ENCODE measurements at places on chromosomes 5 and 9.

DNA sequence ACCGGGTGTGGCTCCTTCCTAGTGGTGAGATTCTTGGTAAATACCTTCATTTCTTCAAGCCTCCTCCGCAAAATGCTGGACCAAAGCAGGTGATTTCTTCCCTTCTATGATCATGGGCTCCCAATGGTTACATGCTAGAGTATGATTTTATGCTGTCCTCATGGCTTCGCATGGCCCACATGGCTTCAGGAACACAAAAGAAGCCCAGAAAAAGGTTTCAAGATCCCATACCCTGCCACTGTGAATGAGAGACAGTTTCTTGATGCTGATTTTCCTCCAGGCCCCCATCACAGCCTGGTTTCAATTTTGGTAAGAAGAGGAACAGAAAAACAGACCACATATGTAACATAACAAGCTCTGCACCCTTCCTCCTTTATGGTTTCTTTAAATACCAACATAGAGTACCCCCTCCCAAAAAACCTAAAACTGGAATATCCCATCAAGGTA, 2.4 kb upstream of the RXFP3 start:
- no peak for DNase-seq

DNA sequence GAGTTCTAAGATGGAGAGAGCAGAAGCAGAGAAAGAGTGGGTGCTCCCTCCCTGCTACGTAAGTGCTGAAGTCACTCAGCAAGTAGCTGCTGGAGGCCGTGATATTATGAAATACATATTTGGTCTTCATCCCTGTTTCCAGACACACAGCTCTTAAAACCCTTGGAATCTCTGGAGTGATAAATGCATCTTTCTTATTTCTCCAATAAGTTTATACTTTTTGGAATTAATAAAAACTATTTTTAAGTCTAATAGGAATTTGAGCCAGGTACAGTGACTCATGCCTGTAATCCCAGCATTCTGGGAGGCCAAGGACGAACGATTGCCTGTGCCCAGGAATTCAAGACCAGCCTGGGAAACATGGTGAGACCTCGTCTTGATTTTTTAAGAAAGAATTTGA, 60.6 kb downstream of the AUH start:
- DNase-seq = no peak

- DNase-seq = no peak
These were observed 9.5 kb downstream of the SH3GL2 start for GRCh38 chr9:17588395-17588794.

GRCh38 chr9:107422189-107423185, 67.1 kb downstream of the KLF4 start:
- peak; percentile 85 for DNase-seq

DNA sequence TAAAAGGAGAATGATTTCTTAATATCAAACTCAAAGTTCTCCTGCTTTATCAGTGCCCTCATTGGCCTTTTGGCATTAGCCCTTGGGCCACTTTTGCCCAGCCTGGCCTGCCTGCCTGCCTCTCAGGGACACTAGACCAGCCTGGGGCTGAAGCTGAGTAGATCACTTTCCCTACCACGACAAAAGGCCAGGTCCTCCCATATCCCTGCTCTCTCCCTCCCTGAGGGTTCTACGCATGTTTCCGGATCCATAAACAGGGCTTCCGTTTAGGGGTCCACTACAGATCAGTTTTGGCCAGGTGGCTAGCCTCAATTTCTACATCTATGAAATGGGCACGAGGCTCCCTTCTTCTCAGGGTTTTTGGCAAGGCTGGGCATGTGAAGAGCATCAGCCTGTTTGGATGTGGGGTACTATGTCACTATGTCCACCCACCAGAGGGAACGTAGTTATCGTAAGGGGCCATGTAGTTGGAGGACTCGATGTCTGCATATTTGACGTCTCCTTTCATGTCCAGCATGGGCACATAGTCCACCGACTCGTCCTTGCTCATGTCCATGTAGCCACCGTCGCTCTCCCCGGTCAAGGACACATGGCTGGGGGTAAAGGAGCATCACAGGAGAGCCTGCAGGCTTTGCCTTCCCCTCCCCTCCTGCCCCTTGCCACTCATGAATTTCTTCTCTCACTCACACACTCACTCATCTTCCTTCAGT, 34.0 kb downstream of the PDGFRB start:
- DNase-seq = no peak

DNA sequence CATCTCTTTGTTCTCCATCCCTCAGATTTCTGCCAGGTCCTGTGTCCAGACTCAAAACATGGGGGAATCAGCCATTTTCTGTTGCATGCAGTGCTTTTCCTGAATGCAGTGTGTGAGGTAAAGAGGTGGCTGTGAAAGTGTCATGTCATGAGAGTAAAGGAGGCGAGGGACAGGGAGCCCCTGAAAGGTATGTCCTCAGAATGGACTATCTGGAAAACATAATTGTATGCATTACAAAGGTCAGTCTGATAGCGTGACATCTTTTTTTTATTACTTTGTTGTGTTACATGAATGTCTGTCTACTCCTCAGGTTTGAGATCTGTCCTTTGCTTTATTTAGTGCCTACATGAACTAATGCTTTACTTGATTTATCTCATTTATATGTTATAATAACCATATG, 239.1 kb downstream of the MAN2A1 start:
- DNase-seq = no peak

DNA sequence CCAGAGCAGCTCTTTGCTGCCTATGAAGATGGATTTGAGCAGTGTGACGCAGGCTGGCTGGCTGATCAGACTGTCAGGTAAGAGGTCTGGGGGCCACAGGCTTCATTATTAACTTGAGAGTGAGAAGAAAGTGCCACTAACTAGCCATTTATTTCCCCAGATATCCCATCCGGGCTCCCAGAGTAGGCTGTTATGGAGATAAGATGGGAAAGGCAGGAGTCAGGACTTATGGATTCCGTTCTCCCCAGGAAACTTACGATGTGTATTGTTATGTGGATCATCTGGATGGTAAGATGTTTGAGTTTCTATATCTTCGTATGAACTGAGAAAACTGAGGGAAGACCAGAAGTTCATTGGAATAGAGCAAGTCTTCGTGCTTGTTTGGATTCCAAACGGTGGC, 22.1 kb downstream of the VCAN start:
- no peak for DNase-seq

GRCh38 chr5:179270581-179271427, 74.5 kb downstream of the ADAMTS2 start:
- DNase-seq = peak; percentile 76

GRCh38 chr5:39424736-39425637, at the start of gene DAB2:
DAB2 (minus strand) TSS chr5:39424980; CDS start chr5:39394320, 30,660 bp downstream.
- peak; percentile 96 for DNase-seq
